ENCODE measurements at places on chromosomes 1 and 21. TPM values are rescaled to one million over a fixed set of nuclear protein-coding genes. Genes with fewer than 3 reads are reported as not detected.

PRRX1 gene
- 0.56 TPM for total RNA-seq

OR2T35 gene
- not detected for total RNA-seq

SH2D2A gene
- total RNA-seq, result 0.71 TPM

DNA sequence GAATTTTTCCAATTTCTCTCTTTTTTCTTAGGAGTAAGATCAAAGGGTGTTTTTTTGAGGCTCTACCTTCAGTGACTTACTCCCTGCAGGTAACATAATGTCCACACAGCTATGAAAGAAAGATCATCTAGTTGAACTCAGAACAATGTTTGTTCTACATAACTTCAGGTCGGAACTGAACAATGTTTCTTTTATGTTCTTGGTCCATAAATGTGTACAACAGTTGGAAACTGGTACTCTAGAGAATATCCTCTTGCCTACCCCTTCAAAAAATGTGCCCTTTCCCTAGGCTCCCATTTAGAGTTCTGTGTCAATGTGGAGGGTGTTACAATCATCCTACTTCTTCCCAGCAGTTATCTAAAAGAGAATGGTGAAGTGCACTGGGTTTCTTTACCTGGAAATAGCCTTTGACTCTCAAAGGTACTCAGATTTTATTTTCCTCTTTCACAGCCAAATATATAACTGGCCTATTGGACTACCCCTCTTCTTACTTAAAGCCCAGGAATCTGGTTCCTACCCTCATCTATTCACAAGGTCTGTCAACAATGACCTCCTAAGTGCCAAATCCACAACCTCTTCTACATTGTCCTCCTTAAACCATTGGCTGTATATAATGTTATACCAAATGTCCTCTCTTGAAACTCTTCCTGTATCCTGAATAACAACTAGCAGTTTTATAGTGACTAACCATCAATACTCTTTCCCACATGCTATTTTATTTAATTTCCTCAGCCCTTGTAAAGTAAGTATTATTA lies 42.3 kb downstream of the CD58 start:
- no peak for ATAC-seq

DNA sequence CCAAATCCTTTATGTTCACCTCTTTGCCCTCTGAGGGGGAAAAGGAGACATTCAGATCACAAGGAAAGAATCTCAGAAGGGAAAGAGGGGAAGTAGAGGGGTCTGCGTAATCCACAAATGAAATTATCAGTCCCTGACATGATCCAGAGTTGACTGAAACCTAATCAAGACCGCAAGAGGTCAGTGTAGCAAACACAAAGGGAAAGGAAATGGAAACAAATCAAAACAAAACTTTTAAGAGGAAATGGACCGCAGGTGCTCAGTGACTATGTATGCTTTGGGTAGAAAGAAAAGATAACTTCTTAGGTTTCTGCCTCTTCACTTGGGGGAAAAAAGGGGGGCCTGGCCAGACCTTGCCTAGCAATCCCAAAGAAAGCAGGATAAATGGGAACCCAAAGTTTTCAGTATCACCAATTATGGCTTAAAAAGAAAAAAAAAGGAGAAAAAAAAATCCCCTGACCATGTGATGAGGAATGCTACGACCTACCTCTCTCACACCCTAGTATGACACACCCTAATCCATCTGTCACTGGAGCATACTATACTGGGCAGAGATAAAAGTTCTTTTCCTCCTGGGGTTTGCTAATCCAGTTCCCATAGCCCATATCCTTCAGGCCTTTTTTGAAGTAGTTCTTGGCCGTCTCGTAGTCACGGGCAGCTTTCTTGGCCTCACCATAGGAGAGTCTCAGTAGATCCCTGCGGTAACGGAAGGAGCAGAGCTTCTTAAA lies 16.9 kb downstream of the CHRNB2 start:
- no peak for ATAC-seq
